Activated CD4-positive, alpha-beta T cell treated with anti-CD3 and anti-CD28 coated beads, Interleukin-10, Interleukin-2, amounts not matched to agents 100 ng/mL and 50 ng/mL, durations not matched to agents 16 hours and 8 hours (primary cell): ENCODE measurements at places on chromosomes 5 and 9.

GRCh38 chr5:172235132-172235780 is 41.3 kb downstream of the EFCAB9 start:
- DNase-seq: peak; percentile 11

DNA sequence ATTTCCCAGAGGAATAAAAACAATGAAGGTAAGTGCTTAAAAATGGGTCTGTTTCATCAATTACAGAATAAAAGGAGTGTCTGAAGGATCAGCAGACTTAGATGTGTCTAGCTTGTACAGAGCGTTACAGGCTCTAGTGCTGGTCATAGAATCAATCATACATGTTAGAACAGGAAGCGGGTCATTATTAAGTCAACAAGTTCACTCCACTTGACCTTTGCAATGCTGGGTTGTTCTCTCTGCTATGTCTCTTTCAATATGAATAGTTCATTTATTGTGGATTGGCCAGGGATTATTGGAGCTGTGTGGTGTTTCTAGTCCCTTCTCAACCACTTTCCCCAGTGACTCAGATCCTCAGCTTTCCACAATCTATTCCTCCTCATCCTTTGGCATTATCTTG is 20.7 kb upstream of the EGFLAM start:
- DNase-seq: no peak

DNA sequence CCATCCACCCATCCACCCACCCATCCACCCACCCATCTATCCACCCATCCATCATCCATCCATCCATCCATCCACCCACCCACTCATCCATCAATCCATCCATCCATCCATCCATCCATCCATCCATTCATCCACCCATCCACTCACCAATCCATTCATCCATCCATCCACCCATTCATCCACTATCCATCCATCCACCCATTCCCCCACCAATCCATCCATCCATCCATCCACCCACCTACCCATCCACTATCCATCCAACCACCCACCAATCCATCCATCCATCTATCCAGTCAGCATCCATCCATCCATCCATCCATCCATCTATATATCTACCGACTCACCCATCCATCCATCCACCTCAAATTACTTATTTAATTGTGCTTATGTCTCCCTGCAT is 36.9 kb upstream of the PHYKPL start:
- DNase-seq: no peak

DNA sequence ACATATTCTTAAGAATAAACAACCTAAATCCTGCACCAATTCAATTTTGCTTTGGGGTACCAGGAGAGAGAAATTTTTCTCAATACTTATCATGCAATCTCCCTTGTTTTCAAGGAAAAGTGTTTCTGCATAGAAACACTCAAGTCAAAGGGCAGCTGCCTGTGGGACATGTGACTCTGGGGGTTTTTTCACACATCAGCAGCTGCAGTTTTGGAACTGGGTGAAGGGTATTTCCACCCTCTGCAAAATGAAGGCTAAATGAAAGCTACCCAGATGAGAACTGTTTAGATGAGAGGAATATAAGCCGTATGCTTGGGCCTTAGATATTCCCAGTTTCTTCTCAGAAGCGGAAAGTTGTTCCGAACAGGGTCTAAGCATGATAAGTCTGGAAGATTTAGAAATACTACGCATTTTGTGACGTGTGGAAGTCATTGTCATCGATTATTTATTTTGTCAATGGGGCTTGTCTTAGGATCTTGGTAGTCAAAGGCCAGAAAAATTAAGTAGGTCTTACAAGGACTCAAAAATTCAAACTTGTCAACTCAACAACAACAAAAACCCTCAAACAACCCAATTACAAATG is 64.3 kb upstream of the BOD1 start:
- no peak for DNase-seq

DNA sequence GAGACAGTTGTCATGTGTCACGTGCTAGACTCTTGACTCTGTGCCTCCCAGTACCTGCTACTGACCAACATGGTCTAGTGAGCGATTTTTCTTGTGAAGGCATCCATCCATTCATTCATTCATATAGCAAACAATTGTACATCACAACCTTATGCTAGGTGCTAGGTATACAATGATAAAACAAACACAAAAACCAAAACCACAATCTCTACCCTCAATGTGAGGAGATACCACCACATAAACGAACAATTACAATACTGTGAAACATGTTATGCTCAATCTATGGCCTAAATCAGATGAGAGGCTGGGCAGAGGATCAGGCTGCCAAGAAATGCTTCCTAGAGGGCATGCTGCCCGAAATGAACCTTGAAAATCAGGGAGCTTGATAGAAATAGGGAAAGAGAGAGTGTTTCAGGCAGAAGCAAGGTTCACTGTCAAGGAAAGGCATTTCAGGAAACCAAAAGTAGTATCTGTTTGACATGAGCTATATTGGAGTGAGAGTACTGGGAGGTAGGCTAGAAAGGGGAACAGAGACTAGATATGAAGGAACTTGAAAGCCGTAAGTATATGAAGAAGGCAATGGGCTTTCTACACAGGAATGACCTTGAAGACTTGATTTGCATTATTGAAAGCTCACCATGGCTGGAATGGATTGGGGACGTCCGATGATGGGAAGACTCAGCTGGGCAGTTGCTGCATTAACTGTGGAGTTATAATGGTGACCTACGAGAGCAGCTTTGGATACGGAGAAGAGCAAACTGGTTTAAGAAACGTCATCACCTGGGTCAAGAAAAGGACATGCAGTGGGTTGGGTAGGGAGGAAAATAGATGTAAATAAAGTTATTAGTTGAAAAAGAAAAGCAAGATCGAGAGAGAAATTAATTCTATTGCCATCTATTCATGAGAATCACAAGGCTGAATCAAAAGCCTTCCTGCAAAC is 90.1 kb downstream of the THBS4 start:
- DNase-seq: peak; percentile 48

DNA sequence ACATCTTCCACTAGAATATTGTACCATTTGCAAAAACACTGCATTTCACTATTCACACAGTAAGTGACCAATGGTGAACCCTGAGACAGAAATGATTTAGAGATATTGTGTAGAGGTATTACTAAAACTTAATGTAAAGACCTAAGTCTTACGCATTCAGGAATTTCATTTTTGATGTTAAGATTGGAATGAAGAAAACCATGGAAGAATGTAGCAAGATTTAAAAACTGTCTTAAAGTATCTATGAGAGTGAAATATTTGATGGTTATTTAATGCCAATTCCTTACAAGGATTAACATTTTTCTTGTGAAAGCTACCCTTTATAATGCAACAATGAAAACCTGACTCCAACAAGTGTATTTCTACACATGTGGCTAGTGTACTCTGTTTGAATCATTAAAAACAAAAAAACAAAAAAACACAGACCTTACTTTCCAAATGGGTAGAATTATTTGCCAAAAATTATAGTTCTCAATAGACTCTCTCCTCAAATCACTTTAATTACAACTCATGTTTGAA is 172.0 kb downstream of the NNT start:
- DNase-seq: no peak

- DNase-seq: no peak
These were observed 7.0 kb upstream of the GRIA1 start for GRCh38 chr5:153483482-153483881.

DNA sequence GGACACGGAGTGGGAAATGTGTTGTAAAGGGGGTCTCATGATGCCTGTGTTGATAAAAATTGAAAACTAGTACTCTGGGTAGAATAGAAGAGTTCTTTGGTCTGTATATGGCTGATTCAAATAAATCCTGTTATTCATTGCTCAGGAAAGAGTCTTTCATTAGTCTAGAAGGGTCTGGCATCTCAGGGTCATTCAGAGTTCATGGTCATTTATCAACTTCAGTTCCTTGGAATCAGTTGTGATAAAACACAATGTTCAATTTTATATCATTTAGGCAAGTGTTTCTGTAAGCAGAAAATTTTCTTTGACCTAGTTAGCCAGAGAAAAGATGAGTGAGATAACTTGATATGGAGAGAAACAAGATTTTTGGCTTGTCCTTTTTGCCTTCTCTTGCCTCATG is 36.3 kb downstream of the SPATA31D1 start:
- DNase-seq: no peak

DNA sequence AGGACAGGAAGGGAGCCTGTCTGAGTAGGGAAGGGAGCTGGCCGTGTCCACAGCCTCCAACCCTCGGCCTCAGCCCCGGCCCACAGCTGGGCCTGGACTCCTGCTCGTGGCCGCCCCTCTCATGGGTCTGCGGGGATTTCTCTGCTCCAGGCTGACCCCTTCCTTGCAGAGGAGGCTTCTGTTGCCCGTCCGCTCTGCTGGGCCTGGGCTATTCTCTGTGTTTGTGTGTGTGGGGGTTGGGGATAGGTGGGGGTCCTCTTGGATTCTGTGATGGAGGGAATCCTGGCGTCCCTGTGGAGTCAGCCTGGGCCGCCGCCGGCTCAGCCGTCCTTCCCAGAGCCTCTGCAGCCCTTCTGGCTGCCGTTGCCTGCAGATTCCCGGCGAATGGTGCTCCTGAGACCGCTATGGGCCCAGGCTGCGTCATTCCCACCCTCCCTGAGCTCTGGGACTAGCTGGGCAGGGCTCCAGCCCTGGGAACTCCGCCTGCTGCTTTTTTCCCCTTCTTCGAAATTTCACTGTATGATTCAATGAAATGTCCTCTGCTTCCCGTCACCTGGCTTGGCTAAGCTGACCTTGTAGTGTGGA is 64.2 kb downstream of the FGF18 start:
- DNase-seq: no peak

- DNase-seq: no peak
These were observed 20.1 kb downstream of the SH3PXD2B start for GRCh38 chr5:172434251-172434650.

DNA sequence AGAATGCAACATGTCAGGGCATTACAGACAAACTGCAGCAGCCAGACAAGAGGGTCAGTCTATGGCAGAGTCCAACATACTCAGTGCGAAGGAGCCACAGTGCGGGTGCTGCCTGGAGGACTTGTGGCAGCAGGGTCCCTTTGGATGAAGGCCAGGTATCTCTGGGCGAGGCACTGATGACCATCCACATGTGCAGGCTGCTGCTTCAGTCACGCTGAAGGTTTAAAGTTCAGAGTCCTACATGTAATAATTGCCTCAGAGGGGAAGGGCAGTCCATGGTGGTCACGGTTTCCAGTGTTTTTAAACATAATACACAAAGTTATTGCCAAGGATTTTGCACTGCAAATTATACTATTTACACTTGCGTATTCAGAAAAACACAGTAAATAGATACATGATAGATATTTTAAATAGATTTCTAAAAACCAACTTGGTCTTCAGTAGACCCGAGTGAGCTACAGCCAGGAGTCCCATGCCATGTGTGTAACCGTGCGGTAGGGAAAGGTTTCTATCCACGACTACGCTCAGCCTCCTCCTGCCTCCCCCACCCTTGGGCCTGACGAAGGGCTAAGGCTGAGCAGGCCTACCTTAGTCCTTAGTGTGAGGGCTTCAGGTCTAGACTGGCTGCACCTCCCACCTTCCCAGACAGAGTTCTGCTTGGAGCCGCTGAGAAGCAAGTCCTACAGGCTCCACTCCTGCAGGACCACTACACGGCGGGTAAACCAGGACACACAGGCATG is 76.2 kb downstream of the GPR21 start:
- DNase-seq: no peak

DNA sequence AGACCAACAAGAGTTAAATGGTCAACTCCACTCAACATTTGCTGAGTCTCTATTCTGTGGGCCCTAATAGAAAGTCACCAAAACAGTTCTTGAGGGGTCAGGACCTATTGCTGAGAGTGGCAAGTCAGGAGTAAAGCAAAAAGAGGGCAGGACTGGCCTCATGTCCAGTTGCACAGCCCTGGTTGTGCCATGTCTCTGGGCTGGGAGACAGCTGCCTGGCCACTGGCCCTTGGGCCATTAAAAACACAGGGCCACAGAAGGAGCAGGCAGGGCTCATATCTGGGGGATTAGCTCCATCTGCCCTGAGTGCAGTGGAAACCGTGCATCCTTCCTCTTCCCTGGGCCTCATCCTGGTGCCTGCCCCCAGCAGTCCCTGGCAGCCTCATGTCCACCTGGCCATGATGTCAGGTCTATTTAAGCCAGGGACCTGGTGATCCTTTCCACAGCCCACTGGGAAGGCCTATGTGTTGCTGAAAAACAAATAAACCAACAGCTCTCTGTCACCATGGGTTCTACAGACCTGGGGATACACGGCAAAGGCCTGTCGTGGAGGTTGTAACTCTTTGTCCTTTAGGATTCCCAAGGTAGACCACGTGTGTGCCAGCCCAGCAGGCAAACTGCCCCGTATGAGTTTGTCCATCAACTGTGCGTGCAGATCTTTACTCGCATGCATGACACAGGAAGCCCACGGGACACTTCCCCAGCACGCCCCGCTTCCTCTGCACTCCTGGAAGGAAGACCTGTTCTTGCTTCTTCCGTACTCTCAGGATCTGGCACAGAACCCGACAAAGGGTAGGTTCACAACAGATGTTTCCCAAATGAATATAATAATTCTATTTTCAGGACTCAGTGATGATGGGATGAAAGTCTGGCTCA is 148.8 kb downstream of the MTX3 start:
- DNase-seq: no peak

- no peak for DNase-seq
These were observed 202.3 kb downstream of the AOPEP start for GRCh38 chr9:94928691-94929368.

DNA sequence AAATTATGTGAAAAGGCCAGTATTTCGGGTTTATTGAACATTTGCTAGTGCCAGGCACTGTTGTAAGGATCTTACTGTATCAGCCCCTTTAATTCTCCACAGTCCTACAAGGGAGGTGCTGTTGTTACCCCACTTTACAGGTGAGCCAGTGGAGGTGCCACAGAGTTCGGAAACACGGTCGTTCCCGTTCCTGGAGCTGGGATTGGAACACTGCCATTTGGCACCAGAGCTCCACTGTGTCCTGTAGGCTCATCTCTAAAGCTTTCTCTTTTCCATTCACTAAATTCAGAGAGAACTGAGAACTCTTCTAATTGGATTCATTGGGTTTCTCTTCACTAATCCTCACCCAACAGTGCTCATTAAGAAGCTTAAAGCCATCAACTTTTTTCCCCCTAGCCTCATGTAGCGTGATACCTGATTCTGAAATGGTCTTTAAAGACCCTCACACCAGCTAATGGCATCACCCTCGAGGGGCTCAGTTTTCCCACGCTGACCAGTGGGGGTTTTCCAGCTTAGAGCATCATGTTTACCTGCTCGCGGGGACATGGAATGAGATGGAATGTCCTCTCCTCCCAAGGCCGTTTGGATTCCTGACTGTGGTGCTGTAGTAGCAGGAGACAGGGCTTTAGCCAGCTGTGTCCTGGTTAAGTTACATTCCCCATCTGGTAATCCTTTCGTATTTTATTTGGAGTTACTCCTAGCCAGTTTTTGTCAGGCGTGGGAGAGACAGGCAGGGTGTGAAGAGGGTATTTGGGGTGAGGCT is 5.8 kb downstream of the ERGIC1 start:
- DNase-seq: no peak
